ENCODE measurements at places on chromosomes 6 and 20. TPM values are rescaled to one million over a fixed set of nuclear protein-coding genes. Genes with fewer than 3 reads are reported as not detected.

Gene CD24
- not detected for total RNA-seq

- no peak for DNase-seq
These were observed 34.2 kb downstream of the ARHGAP40 start for GRCh38 chr20:38635721-38636288.

Gene PGC
- not detected for total RNA-seq

GRCh38 chr6:135148889-135149288 is 32.2 kb upstream of the MYB start:
- DNase-seq, result no peak

DNA sequence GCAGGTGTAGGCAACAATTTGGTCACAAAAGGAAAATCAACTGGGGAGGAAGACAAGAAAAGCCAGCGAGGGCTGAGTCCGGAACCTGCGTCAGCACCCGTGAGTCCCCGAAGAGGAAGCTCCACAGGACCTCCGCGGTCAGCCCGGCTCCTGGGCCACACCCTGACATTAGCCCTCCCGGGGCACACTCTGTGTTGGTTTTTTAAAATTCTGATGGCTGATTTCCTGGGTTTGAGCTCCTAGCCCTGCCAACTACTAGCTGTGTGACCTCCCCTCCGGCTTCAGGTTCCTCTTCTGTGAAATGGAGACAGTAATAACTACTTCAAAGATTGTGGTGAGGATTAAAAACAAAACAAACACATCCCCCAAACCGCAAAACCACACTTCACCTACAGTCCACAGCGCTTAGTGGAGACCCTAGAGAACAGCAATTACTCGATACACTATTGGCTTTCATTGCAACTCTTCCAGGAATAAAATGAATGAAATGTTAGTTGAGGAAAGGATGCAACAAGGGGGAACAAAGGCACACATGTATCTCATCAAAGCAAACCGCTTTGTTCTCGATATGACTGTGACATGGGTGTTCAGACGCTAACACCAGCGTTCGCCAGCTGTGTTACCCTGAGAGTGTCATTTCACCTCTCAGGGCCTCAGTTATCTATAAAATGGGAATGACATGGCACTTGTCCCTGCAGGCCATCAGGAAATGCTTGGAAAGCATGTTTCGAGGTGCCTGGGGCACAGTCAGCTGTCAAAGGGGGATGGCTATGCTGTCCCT is 985 bp downstream of the ZBP1 start:
- no peak for DNase-seq

DNA sequence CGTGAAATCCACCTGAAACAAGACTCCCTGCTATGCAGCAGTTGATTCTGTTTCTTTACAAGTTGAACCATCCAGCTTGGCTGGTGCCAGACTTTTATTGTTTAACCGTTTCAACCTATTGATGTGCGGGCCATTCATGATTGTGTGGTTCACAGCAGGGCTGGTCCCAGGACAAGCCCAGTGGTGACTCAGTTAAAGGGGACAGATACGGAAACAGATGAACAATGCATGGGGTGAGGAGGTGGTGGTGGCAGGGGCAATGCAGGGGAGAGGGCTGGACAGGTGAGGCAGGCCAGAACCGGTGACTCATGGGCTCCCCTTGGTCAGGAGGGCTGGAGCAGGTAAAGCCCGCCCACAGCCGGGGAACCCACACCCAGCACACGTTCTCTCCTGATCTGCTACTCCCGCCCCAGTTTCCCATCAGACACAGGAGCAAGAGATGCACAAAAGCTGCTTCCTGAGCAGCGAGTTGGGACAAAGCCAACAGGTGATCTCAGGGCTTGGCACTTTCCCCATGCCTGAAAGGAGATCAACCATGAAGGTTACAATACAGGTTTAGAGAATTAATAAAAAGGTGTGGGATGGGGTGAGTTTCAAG is 232.2 kb downstream of the LY86 start:
- no peak for DNase-seq

DNA sequence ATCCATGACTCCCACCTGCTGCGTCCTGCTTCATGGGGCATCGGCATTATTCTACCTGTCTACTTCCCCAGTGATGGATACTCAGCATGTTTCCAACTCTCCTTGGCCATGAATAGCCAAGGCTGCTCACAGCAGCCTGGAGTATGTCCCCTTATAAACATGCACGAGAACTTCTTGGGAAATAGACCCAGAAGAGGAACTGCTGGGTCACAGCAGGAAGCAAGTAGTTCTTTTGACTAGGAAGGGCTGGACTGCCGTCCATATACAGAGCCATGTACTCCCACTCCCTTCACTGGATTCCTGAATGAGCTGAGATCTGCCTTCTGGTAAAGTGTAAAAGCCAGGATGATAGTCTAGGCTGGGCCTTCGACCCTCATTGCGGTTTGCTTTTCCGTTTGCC is 106.3 kb upstream of the KCNK16 start:
- no peak for DNase-seq

- DNase-seq, result no peak
These were observed 6.1 kb upstream of the RNF8 start for GRCh38 chr6:37347670-37348111.

- no peak for DNase-seq
These were observed 70.6 kb upstream of the PHACTR1 start for GRCh38 chr6:12645941-12646340.

DNA sequence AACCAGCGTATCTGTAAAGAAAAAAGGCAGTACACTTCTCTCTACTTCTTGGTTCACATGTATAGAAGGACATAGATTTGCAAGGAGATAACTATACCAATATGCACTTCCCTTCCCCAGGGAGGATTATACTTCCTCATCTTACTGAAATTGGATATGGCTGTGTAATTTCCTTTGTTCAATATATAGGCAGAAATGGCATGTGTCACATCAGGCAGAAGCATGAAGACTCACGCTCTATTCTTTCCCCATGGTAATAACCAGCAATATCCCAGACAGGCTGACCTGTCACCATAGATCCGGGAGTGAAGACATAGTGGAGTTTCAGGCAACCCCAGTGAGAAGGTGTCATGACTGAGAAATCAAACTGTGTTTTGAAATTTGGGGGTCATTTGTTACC is 518.3 kb downstream of the KIF16B start:
- no peak for DNase-seq

- DNase-seq, result no peak
These were observed 231.6 kb downstream of the LRFN2 start for GRCh38 chr6:40355532-40355931.

All from heart left ventricle (tissue), 16 donors.